Forelimb muscle (tissue), 1 donor: ENCODE measurements at places on chromosomes 2 and 18. TPM values are rescaled to one million over a fixed set of nuclear protein-coding genes. Genes with fewer than 3 reads are reported as not detected.

Gene CRYBA2
- not detected for polyA plus RNA-seq

DNA sequence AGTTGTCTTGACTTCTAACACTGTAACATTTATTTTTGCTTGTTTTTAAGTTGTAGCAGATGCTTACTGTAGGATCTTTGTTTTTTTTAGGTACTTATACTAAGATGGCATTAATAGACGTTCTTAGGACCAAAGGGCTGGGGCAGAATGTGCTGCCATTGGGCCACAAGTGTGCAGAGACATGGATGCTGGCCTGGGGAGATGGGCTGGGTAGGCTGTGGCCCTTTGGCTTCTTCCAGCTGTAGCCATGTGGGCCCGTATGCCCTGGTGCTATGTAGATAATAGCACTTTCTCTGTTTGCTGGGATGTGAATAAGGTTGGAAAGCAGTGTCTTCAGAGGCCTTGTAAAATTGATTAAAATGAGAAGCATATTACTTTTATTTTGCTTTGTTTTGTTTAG, 18.8 kb downstream of the RAB31 start:
- no peak for DNase-seq

- DNase-seq, result no peak
These were observed 35.4 kb upstream of the COL6A3 start for GRCh38 chr2:237449193-237449881.

- DNase-seq, result no peak
These were observed 2.4 kb upstream of the VPS54 start for GRCh38 chr2:64021578-64021977.

- DNase-seq, result no peak
These were observed 927 bp upstream of the HOXD13 start for GRCh38 chr2:176091329-176092258.

Gene TTC32
- polyA plus RNA-seq, result 14.3 TPM

DNA sequence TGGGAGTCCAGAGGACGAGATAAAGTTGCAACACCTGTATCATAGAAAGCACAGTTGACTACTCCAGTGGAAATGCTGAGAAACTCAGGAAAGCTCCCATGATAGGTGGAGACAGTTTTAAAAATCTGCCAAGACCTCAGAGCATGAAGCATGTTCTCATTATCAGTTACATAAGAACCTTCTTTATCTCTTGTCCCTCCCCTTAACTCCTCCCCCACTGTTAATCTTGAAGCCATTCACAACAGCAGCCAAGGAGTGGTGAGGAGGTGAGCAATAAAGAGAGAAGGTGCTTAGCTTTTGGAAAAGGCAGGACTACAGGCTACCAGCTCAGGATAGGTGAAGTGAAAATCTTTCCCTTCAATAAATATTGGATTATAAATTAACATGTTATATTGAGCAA, 657.9 kb downstream of the NYAP2 start:
- DNase-seq, result no peak

DNA sequence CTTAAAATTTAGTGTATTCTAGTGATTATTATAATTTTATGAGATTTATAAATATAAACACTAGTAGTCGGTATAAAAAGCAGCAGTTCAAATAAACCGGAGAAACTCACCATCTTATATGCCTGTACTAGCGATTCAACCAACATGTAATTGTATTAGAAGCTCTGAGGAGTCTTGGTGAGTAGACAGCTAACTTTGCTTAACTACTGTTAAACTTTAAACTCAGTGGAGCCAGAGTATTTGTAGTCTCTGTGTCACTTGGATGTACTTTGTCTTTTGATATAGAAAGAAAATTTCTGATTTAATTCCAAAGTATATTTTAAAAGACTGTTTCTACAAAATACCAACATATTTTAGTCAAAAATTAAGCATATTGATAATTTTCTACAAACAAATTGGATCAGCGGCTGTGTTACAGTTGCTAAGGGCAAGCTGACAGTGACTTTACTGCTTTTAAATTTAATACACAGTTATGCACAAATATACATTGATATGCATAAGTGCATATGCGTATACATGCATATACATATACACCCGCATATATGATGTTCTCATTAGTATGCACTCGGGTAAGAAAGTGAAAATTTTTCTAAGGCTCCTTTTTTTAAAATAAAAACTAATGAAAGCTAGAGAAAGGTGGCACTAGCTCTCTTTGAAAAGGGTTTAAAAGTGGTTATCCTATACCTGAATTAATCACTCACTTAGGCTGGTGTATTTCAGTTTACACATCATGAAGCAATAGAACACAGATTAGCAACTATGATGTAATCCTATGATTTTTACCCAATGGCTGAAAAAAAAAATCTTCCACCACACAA, 374.5 kb downstream of the NCKAP5 start:
- DNase-seq, result no peak

DNA sequence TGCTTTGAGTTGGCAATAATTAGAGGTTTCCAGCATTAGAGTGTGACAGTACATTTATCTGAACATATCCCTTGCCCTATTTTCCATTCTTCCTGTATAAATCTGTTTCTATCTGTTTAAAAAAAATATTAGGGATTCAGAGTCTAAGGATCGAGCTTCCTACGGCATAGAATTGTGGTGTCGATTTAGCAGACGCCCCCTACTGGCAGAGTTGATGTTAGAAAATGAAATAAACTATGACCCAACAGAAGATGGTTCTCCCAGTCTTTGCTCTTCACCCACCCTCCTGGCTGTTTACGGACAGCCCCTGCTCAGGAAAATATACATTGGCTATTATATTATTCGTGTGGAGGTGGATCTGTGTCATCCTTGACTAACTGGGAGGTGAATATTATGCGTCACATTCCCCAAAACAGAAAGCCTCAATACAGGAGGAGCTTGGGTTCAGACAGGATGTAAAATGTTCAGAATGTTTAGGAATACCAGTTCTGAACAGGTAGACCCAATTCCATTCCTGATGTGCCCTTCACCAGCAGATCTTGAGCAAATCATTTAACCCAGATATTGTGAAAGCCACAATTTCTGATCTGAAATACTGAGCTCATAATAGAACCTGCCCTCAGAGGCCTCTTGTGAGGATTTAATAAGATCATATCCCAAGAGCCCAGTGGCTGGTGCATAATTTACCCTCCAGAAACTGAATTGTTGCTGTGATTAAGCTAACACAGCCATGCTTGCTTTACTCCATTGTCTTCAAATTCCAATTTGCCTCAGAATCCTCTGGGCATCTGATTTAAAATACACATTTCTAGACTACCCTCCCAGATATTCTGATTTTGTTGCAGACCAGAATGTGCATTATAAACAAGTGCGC, 10.8 kb upstream of the ERMN start:
- no peak for DNase-seq

DNA sequence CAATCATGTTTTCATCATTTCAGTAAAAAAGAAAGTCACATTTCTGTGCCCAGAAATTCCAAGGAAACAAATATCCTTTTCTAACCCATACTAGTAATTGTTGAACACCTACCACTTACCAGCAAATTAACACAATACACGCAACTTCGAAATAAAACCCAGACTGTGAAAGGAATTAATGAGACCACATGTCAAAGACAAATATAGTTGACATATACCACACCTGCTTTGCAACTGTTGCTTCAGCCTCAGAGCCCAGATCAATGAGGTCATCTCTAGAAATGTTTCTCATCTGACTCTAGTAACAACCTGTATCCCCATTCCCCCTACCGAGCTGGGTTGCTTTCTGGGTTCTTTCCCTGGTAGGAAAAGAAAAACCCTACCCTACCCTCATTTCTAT, 52.6 kb downstream of the TRIP12 start:
- DNase-seq, result no peak

- no peak for DNase-seq
These were observed 44.0 kb downstream of the ARHGEF33 start for GRCh38 chr2:38933653-38934052.
